ENCODE measurements at places on chromosomes 6 and 20. TPM values are rescaled to one million over a fixed set of nuclear protein-coding genes. Genes with fewer than 3 reads are reported as not detected.

DNA sequence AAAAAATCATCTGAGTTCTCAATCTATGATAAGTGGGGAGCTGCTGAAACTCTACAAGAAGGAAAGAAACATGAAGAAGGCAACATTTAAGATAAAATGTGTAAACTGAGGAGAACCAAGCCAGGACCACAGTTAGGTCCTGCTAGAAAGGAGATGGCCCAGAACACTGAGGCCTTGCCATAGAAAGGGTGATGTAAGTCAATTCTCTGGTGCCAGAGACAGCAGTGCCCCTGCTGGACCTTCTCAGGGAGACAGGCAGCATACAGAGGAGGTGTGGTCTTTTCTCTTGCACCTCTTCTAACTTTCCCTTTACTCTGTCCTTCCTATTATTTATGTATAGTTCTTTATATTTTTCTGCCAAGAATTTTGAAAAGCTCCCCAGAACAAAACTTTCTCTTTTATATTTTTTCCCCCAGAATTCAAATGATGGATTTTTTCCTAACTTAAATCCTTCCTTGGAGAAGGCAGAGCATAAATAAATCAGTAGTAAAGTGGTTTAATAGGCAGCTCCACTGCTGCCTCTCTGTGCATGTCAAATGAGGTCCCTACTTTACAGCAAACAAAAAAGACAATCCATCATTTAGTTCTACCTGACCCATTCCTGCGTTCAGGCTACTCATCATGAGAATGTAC is 9.0 kb downstream of the UQCC2 start:
- peak; percentile 84 for DNase-seq

GRCh38 chr20:4569865-4570264 is 151.8 kb upstream of the PRND start:
- DNase-seq, result no peak

- no peak for DNase-seq
These were observed 3.9 kb downstream of the SYTL3 start for GRCh38 chr6:158653577-158654354.

- no peak for DNase-seq
These were observed 23.6 kb upstream of the RIPOR2 start for GRCh38 chr6:24959319-24959718.

GRCh38 chr6:24307881-24308280 is 50.0 kb downstream of the DCDC2 start:
- peak; percentile 45 for DNase-seq

Gene KIF6
- total RNA-seq, result 0.51 TPM

- no peak for DNase-seq
These were observed 17.3 kb downstream of the PLN start for GRCh38 chr6:118565311-118565960.

Gene PPP1R14C
- total RNA-seq, result 8.2 TPM

Gene MYH7B
- 0.11 TPM for total RNA-seq

Measured in GM23248 (cell line).